ENCODE measurements at places on chromosomes 6 and 20.

DNA sequence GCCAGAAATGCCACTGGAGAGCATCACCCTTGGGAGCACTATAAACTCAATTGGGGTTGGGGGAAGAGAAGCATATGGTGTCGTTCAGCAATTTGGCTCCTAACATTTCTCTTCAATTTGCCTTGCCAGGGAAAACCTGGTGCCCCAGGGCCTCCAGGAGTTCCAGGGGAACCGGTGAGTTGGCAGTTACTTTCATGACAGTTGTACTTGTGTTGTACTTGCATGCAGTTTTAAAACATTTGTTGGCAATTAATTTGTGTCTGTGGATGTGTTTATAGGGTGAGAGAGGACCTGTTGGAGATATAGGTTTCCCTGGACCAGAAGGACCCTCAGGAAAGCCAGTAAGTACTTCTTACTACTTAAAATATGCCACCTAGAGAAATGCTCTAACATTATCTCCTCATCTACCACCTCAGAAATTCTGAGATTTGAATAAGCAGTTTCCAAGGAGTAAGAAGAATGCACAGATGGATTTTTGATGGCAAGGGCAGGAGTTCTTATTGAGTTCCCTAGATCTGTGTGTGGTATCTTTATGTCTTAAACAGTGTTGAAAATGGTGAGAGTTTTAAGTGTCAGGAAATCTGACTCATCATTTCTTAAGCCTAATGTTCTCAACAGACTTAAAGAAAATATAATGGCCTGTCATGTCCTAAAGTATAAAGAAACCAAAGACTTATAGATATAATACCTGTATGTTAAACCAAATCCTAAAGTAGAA is 122.5 kb downstream of the COL9A1 start:
- DNase-seq: no peak

GRCh38 chr20:56400001-56400640 is 7.7 kb downstream of the CSTF1 start:
- DNase-seq: no peak

DNA sequence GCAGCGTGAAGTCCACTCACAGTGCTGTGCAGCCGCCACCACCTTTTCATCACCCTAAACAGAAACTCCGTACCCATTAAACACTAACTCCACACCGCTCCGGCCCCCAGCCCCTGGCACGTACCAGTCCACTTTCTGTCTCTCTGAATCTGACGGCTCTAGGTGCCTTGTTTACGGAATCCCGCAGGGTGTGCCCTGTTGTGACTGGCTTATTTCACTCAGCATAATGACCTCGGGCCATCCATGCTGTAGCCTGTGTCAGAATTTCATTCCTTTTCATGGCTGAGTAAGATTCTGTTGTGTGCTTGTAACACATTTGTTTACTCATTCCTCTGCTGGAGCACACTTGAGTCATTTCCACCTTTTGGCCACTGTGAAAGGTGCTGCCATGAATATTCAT is 18.0 kb downstream of the TCFL5 start:
- no peak for DNase-seq

DNA sequence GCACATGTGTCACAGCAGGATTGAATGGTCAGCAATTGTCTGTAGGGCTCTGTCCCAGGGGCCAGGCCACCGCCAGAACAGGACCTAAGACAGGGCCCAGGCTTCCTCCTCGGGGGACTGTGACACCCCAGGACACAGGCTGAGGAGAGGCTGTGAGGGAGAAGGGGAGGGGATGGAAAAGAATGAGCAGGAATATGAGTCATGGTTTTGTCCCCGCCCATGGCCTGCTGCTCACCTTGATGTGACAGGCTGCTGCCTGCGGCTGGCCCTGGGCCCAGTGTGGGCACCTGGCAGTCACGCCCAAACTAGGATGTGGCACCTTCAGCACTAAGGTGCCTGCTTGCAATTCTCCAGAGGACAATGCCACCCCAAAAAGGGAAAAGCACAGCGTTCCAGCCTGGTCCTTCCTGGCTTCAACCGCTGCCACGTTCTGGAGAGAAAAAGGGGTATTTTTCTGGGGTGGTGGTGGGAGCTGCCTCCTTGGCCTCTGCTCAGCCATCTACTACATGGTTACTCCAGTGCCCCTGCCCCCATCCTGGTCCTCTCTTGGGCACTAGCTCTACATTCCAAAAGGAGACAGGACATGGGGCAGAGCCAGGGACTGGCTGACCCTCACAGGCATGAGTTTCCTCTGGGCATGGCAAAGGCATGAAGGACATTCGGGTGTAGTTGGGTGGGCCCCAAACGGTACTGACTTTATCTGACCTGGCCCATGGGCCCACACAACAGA is 93.4 kb downstream of the SLC22A23 start:
- no peak for DNase-seq

- DNase-seq: no peak
Observed at GRCh38 chr20:32365564-32365963, 7.4 kb downstream of the ASXL1 start.

GRCh38 chr20:15179381-15179780 is 842.0 kb upstream of the FLRT3 start:
- DNase-seq: no peak

DNA sequence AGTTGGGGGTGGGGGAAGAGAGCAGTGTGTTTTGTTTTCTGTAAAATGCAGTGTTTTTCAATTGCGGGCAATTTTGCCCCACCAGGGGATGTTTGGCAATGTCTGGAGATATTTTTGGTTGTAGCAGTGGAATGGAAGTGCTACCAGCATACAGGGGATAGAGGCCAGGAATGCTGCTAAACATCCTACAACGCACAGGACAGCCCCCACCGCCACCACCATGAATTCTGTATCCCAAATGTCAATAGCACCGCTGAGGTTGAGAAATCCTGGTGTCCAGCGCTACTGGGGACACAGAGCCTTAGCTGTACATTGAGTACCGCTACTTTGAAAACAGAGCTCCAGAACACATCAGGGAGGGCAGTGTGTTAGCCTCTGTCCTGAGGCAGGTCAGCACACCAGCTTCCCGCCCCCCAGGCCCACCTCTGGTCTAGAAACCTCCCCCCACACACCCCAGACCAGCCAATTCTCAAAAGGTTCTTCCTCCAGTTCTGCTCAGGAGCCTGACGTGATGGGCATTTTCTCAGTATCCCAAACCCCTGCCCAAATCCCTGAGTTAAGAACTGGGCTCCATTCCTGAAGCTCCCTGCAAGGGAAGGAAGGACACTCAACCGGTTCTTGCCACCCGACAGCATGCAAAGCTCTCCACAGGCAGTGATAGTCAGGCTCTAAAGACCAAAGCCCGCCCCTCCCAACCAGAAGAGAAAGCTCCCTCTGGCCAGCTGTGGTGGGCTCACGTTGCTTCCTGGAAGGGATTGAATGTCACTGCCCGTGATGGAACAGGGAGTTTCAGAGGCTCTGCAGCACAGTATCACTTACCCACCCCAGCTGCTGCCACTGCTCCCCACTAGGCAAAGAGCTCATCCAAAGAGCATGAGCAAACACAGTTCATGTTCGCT is 321.5 kb upstream of the JARID2 start:
- DNase-seq: no peak

GRCh38 chr20:32493356-32493755 is 91.8 kb downstream of the NOL4L start:
- no peak for DNase-seq

GRCh38 chr6:74250161-74250818 is 554.3 kb downstream of the CD109 start:
- DNase-seq: no peak

- DNase-seq: no peak
Observed at GRCh38 chr6:146693342-146693741, 94.6 kb downstream of the ADGB start.

DNA sequence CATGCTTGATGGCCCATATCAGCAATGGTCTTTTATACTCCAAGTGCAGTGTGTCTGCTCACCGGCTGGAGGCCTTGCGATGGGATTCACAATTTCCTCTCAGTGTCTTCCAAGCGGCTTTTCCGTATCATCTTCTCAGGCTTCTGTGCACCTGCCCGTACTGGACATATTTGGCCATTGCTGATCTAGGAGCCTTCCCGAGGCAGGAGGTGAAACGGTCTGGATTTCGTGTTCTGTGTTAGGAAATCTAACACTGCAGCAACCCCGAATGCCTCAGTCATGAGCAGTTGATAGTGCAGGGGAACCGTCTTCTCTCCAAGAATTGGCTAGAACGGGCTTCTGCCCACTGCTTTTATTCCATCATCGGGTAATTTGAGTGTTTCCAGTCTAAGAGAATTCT is 60.5 kb downstream of the PPP1R14C start:
- DNase-seq: no peak

DNA sequence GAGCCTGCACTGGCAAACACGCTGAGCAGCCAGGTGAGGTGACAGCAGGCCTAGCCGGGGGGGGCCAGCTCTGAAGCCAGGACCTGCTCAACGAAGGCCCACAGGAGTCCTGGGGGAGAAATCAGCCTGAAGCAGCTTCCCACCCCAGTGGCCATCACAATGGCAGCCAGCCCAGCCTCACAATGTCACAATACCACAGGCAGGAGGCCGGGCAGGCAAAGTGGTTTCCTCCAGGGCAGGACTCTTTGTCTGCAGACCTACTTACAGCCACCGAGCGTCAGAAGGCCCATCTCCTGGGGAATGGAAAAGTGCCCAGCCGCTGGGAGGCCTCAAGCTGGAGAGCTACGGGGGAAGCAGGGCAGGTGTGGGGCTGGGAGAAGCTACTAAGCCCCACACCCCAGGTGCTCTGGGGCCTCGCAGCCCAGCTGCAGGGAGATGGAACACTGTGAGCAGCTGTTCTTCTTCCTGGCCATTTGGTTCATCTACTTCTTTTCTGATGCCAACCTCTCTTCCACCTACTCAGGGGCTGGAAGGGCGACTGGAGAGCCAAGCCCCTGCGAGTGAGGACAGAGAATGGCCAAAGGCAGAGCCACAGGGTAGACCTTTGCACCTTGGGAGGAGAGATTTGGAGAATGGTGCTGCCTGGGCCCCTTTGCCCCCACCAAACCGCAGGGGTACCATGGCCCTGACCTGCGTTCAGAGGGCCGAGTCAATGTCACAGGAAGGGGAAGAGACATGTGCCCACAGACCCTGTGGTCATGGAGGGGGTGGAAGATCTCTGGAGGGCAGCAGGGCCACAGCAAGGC is 22.3 kb upstream of the AVP start:
- DNase-seq: no peak

- peak; percentile 72 for DNase-seq
Observed at GRCh38 chr20:32761831-32762753, at the start of gene DNMT3B. DNMT3B (plus strand) TSS chr20:32762385; CDS start chr20:32780324, 17,939 bp downstream.

GRCh38 chr20:44549123-44549522 is 27.3 kb upstream of the SERINC3 start:
- DNase-seq: no peak

DNA sequence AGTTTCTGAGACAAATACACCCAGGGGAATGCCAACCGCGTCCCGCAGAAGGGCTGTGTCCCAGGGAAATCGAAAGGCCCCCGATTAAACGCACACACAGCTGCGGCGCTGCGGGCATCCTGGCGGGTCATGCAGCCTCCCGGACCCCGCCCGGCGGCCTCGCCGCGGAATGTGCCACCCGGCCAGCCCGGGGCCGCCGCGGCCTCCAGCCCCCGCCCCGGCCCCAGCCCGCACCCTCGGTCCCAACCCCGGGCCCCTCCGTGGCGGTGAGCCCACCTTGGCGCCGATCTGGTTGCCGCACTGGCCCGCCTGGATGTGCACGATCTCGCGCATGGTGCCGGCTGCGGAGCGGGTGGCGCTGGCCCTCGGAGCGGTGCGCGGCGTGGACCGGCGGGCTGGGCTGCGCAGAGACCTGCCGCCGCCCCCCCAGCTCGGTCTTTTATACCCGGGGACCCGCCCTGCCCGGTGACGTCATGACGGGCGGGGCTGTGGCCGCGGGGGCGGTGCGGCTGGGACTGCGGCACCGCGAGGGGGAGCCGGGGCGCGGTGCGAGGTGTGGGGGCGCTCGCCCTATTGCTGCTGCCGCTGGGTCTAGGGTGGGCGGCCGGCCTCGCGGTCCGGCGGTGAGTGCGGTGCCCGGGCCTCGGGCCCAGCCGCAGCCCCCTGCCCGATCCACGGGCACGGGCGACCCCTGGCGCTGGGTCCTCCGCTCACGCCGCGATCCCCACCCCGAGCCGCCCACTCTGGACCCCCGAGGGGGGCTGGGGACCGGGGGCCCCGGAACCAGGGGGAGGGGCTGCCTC is at the start of gene TUBB2A:
TUBB2A (minus strand) TSS at position 414 of the 803 bp plus-strand sequence; CDS start at position 333, 81 bp downstream.
- peak; percentile 88 for DNase-seq

DNA sequence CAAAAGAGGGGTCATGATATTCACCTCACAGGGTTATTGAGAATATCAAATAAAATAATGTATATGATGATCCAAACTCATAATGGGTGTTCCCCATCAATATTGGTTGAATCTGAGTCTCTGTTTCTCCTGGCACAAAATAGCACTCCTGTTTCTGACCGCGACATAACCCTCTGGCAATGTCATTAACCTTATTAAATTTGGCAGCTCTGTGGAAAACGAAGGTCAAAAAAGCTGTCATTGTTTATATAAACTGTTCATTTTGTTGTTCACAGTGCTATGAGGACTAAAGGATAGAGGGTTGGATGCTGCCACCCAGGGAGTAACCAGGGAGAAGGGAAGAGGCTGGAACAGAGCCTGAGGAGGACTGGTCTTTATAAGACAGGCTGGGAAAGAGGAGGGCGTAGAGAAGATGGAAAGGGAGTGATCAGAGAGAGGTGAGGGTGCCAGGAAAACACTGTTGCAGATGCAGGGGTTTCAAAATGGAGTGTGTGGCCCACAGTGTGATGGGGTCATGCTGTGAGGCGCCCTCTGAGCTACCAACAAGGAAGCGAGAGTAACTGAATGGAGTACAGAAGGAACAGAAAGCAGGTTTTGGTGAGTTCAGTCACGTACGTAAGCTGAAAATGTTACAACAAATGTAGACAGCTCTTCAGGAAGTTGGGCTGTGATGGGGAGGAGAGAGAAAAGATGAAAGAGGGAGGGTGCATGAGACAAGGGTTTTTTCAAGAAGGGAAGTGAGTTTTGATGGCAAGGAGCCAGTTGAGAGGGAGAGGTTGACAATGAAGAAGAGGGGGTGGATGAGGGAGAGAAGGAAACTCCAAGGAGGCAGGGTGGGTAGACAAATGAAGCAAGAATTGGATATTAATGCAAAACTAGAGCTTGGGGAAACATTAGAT is 251.6 kb upstream of the TAB2 start:
- no peak for DNase-seq

DNA sequence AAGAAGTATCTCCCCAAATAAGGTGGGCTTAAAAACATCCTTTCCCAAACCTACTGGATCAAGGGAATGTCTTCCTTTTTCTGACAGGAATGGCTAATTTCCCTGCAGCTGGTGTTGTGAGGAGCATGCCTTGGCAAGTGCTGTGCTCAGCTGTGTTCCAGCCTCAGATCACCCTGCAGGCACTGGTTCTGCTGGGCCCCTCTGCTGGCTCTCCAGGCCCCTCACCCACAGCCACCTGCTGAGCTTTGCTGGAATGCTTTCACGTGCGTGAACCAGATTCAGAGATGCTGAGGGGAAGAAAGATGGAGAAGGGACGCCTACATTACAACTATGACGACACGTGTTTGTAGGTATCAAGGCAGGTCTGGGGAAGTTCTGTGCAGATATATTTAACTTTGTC is 71.3 kb upstream of the FOXC1 start:
- DNase-seq: no peak

GRCh38 chr6:159578629-159579028 is 114.4 kb downstream of the SOD2 start:
- no peak for DNase-seq

- DNase-seq: no peak
Observed at GRCh38 chr6:107667790-107668189, 156.3 kb downstream of the SCML4 start.
